Hippocampal formation (tissue), 2 donors: ENCODE measurements at places on chromosomes 1 and 21.
A peak's percentile ranks its signal among the peaks of the same experiment; 100 is the strongest.

DNA sequence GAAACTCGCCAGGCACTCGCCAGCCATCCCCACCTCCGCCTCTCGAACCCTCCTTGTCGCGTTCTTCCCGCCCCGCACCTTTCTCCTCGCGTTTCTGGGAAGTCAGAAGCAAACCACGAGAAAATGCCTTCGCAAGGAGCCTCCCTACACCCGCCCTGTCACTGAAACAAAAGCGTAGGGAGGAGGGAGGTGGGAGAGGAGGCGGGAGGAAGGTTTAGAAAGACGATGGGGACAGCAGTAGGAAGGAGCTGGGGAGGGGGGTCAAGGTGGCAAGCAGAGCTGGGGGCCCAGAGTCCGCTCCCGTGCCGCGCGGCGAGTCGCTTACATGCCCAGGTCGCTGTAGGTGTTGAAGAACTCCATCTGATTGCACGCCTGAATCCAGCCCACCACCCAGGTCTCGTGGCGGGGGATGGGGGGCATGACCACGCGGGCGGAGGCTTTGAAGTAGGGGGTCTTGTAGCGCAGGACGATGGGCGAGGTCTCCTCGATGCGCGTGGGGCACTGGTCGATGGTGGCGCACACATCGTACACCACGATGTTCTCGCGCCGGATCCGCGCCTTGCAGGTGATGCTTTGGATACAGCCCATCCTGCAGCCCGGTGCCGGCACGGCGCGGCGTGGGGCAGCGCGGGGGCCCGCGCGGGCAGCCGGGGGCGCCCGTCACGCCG, 1.0 kb downstream of the FAM78B start:
- no peak for DNase-seq

GRCh38 chr1:47841356-47841755, 155.8 kb downstream of the TRABD2B start:
- DNase-seq: no peak

DNA sequence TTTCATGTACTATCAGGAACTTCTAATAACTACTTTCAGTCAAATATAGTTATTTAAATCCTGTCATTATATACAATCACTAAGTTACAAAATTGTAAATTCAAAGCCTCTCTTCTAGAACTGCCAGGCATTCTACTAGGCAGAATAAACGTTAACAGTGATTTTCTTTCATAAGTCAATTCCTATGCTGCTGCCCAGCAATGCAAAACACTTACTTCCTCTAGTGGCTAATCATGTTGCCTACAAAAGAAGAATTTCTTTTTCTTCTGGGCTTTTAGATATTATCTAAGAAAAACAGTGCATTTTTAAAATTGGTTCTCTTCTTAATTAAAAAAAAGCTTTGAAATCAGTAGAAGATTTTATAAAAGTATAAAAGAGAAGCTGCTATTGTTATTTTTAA, 509.8 kb upstream of the ADAMTS5 start:
- DNase-seq: peak; percentile 80

GRCh38 chr1:106897976-106898375, 158.5 kb upstream of the PRMT6 start:
- DNase-seq: no peak

DNA sequence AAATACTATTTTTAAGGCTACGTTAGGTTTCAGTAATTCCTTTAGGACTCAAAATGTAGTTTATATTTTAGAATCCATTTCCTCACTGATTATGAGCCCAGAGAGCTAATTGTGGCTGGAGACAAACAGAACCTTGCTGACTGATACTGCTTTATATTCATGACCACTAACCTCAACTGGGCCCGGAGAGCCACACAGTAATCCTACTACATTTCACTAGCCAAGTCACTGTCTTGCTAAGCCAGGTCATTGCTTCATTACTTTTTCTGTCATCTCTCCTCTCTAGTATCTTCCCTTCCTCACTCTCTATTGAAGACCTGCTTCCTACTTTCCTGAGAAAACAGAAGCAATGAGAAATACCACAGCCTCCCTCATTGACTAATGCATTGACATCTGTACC, 24.7 kb downstream of the IL23R start:
- no peak for DNase-seq

- DNase-seq: no peak
Observed at GRCh38 chr1:190277107-190277506, 200.6 kb downstream of the BRINP3 start.

DNA sequence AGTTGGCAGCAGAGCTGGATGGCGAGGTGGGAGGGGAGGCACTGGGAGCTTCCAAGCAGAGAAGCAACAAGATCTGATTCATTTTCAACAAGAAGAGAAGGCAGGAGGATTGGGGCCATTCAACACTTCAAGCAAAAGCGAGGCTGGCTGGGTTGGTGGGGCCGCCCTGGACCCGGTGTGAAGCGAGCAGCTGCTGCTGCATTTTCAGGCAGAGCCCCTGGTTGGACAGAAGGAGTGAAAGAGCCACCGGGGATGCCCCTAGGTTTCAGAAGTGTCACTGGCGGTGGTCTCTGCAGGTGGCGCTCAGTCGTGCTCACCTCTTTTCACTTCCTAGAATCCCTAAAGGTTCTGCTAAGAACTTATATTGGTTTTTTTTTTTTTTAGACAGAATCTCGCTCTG, 18.0 kb downstream of the SLC2A7 start:
- no peak for DNase-seq

DNA sequence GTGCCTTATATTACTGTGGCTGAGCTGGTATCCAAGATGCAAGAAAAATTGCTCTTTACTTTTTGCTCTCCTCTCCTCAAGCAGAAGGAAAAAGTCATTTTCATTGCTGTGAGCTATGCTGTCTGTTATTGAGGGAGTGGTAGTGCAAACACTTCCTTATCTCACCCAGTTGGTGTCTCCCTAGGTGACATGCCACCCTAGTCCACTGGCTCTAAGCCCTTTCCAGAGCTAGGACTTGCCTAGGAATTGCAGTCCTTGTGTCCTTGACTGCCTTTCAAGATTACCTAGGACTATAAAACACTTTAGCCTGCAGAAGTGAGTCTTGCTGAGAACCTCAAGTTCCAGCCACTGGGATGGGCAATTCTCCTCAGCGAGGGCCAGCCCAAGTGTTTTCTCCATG, 458.3 kb downstream of the MRPL39 start:
- DNase-seq: no peak

DNA sequence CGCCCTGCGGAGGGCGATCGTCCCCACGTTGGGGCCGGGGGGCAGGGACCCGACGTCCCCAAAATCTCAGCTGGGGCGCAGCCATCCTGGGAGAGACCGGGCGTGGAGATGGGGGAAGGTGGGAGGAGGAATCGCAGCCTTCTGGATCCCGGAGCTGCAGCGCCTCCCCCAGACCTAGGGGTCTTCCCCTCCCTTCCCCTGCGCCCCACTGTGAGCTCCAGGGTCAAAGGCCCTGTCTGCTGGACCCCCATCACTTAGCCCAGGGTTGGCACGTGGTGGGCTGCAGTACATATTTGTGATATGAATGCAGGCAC, 90.2 kb upstream of the VAMP3 start:
- DNase-seq: no peak

- peak; percentile 11 for DNase-seq
Observed at GRCh38 chr1:234987415-234988154, 141.1 kb downstream of the TOMM20 start.
